Cortex of kidney (tissue), 1 donor: ENCODE measurements at places on chromosomes 3 and 15.

DNA sequence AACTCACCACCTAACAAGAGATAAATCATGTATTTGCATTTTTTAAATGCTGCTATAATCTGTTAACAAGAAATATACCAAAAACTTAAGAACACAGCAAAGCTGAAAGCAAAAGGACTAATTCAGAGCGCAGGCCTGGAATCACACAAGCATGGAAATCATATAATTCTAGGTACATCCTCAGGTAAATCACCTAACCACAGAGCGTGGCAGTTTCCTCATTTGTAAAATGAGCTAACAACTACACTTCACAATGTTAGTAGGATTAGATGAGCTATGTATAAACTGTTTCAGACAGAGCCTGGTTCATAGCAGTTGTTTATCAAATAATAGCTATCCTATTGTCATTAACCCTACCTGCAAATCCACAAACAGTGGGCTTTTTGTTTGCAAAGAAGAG lies 146.4 kb downstream of the ERC2 start:
- no peak for DNase-seq

GRCh38 chr3:170869645-170870593 lies at the start of gene RPL22L1:
Gene RPL22L1 (minus strand): TSS chr3:170870195. CDS start chr3:170870167, 28 bp downstream.
- no peak for DNase-seq

DNA sequence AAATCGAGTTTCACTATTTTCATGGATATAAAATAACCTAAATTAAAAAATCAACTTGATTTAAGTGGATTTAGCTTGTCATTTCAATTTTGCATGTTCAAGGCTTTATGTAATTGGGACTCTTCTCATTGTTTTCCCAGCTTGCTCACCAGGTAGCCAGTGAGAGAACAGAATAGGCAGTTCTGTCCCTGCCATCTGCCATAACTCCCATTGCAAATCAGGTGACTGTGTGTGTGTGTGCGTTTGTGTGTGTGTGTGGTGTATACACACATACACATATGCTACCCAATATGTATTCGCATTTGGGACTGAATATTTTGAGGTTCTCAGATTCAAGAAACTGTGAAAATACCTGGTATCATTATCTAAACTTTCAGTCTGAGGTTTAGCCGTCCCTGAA lies 1069.8 kb downstream of the IGSF11 start:
- DNase-seq = no peak

DNA sequence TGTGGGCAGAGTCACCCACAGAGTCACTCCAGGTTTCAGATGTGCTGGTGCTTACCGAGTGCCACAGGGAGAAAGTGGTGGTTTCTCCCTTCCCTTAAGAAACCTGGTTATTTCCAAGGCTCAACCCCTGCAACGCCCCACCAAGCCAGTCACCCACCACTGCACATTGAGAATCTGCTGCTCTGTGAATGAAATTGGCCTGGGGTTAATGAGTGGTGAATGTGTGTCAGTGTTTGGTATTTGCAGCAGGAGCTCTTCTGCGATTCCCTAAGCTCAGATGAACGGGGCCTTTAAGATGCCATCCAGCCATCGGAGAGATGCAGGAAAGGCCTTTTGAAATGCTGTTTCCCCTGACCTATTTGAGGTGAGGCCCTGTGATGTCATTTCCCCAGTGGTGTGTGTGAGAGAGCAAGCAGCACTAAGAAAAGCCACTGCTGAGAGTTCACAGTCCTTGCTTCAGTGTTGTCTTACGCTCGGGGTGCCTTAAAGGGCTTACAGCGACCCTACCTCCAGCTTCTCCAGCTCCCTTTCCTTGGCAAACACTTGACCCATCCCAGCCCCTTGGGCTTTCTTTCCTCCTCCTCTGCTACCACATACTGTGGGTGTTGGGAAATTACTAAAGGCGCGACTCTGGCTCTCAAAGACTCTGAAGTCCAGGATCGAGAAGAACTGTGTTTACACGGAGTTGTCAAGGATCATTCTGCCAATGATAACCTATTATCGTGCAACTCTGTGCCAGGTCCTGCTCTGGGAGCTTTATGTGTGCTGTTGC lies 68.9 kb downstream of the SMAD3 start:
- no peak for DNase-seq

GRCh38 chr3:57133157-57133556 lies 32.0 kb downstream of the IL17RD start:
- no peak for DNase-seq

GRCh38 chr3:129554356-129555152 lies 11.6 kb downstream of the H1-8 start:
- no peak for DNase-seq

DNA sequence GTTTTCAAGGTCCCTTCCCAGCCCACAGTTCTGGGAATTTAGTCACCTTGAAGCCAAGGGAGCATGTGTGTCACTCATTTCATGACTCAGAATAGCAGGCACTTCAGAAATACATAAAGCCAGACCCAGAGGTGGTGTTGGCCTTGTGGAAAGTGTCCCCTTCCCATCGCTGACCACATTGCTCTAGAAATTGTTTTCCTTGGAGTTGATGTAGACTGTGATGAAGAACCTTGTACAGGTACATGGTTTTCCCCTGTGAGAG lies 158.8 kb downstream of the SLCO3A1 start:
- no peak for DNase-seq

DNA sequence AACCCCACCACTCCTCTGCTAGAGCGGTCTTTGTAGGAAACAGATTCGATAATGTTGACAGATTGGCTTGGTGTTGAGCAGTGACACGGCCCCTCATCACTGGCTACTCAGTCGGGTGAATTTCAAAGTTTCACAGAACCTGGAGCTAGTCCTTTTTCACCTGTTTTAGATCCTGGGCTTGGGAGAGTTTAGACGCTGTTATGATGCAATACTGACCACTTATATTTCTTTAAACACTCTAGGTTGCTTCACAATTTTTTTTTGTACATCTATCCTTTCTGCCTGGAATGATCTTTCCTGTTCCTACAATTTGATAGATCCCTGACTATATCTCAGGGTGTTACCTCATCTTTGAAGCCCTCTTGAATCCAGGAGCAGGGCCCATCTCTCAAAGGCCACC lies 97.1 kb upstream of the ATP10A start:
- DNase-seq = no peak

GRCh38 chr15:39251413-39252133 lies 329.3 kb upstream of the THBS1 start:
- no peak for DNase-seq

DNA sequence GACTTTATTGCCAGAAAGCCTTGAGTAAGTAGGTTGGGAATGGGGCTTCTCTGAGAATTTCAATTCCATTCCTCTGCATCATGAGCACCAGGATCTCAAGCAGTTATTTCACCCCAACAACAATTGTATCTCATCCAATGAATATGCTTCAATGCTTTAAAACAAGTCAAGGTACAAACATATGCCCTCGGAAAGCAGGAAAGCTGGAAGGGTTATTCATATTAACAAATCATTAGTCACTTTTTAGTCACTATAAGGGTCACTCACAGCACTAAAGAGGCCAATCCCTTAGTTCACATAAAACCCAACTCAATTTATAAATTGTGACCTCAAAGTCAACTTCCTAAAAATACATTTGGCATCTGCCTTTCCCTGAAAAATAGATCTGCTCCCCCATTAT lies 16.2 kb downstream of the MB21D2 start:
- no peak for DNase-seq

DNA sequence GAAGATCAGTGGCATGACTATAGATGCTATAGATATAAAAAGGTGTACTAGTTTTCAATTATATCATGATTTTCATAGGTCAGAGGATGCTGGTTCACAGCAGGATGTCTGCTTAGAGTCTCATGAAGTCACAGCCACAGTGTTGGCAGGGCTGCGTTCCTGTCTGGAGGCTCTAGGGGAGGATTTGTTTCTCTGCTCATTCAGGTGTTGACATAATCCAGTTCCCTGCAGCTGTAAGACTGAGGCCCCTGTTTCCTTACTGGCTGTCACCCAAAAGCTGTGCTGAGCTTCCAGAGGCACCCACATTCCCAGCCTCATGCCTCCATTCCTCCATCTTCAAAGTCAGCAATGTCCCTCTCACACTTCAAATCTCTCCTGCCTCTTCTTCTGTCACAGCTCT lies 170.7 kb downstream of the OCA2 start:
- DNase-seq = no peak

DNA sequence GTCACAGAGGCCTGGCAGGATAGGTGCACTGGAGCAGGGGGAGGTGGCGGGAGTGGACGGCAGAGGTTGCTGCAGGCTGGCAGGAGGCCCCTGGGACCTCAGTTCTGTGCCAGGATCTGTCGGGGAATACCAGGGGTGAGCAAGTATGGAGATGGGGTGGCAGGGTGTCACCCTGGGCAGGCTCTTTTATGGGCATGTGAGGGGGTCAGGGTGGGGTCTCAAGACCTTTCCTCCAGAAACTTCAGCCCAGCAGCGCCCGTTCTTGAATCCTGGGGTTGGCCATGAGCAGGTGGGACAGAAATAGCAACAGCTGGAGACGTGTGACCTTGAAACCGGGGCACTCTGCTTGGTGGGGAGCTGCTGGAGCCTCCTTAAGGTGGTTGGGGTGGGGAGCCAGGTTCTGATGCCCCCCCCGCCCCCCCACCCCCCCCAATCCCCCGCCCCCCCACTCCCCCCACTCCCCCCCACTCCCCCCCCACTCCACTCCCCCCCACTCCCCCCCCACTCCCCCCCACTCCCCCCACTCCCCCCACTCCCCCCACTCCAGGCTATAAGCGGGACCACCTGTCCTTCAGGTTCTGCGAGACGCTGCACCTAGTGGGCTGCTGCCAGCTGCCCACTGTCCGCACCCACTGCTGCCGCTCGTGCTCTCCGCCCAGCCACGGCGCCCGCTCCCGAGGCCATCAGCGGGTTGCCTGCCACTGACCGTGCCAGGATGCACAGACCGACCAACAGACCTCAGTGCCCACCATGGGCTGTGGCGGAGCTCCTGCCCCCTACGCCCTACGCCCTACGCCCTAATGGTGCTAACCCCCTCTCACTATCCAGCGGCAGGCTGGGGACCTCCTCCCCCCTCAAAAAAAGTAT lies 84.9 kb downstream of the TBC1D2B start:
- no peak for DNase-seq

- no peak for DNase-seq
Measured at GRCh38 chr15:27628486-27628885, 470.6 kb downstream of the OCA2 start.

DNA sequence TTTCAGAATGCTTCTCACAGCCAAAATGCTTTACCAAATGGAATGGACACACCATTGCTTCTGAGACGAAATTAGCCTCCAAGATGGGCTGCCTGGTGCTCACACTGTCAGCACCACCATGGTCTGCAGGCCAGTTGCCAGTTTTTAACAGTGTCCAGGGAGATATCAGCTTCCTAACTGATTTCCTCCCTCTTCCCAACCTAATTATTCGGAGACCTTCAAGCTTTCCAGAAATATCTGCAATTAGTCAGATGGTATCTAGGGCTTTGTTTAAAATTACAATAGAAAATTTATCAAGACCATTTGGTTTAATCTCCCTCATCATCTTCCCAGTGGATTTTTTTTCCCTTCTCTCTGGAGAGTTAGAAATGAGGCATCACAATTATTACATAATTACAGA lies 287.5 kb downstream of the ZPLD1 start:
- DNase-seq = no peak

DNA sequence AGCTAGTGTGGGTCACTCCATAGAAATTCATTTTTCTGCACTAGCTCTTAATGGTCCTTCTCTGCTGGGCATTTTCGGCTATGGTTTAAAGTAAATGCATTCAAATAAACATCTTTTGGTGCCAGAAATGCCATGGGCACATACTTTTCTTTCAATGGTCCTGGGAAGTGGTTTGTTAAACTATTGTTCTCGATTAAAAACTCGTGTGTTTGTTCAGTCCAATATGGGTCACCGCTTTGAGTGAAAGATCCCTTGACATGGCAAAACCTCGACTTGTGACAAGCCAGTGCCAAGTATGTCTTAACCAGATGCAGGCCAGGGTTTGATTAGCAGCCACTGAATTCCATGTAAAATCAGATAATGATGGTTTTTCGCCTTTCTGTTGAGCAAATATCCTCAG lies 331.9 kb upstream of the WNT5A start:
- no peak for DNase-seq

DNA sequence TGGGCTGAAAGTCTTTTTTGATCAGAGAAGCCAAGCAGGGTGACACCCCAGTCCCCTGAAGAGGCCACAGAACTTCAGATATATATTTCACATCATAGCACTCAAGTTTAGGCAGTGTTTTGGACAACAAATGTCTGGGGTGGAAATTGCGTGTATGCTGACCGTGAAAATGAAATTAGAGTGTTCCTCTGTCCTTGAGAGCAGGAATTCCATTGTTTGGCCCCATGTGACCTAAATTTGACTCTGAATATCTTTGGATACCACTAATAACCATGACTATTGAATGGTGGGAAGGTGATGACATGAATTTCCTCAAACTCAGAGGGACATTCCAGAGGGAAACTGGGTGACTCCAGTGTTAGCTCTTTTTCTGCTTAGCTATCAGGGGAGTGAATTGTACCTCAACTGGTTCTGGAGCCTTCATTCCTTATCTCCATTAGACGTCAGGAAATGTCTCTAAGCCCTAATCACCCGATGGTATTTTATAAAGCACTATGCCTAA lies 263.5 kb upstream of the RASGRP1 start:
- DNase-seq = no peak

DNA sequence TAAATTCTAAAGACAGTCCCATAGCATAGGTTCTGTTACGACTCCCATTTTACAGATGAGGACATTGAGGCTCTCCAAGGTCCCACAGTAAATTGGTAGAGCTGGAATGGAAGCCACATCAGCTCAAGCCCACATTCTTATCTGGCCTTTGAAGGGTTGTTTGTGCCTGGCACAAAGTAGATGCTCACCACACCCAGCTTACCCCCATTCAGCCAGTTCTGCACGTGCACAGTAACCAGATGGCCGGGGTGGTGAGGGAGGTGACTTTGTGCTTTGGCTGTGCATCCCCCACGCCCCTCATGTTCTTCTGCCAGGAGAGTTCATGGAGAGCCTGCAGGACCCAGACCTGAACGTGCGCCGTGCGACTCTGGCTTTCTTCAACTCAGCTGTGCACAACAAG lies 16.2 kb downstream of the RPL32 start:
- no peak for DNase-seq

GRCh38 chr3:141729240-141729639 lies 8.9 kb upstream of the RNF7 start:
- no peak for DNase-seq

DNA sequence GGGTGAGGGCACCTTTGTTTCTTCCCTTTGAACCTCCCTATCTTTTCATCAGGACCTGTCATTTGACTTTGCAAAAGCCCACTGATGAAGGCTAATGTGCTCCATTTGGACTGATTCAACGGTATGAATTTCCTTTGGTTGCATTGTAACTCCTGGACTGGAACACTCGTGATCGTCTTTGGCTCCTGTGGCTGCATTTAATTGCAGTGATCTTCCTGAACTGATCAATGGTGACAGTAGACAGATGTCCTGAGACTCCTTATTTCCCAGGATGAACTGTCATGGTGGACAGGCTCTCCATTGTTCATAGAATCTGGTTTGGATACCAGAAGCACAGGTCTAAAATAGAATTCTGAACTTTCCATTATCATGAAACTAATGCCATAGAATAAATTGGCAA lies 224.8 kb upstream of the GAP43 start:
- DNase-seq = no peak
